ENCODE measurements at places on chromosomes 16 and 17.

DNA sequence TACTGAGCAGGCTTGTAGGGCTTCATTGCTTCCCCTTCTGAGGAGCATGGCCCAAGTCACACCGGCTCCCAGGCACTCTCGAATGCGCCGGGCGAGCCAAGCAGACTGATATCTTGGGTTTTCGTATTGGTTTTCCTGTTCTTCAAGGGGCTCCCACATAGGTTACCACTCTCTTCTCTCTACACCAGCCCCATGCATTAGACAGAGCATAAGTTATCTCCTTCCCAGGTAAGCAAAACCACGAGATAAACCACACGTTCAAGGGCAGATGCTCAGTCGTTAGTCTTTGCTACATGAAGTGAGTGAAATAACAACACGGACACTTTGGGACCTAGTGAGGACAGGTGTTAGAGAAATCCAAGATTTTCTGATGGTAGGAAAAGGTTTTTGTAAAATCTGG lies 211.2 kb downstream of the ABCC12 start:
- no peak for DNase-seq
- H3K36me3 ChIP-seq, result no peaks in the 10 kb centered on the region
- H3K4me1 ChIP-seq, result no peaks in the 10 kb centered on the region
- H3K27ac ChIP-seq, result no peak overlapping the region
- no peak overlapping the region for H3K4me3 ChIP-seq
- H3K27me3 ChIP-seq, result peaks cover 31% of the 10 kb centered on the region

GRCh38 chr17:40168262-40168832 lies 8.9 kb upstream of the RAPGEFL1 start:
- peak overlapping the region; percentile 35 for H3K27ac ChIP-seq
- H3K36me3 ChIP-seq, result peaks cover 67% of the 10 kb centered on the region
- peaks cover 10% of the 10 kb centered on the region for H3K4me1 ChIP-seq
- H3K4me3 ChIP-seq, result no peak overlapping the region
- H3K27me3 ChIP-seq, result no peaks in the 10 kb centered on the region
- DNase-seq, result no peak

DNA sequence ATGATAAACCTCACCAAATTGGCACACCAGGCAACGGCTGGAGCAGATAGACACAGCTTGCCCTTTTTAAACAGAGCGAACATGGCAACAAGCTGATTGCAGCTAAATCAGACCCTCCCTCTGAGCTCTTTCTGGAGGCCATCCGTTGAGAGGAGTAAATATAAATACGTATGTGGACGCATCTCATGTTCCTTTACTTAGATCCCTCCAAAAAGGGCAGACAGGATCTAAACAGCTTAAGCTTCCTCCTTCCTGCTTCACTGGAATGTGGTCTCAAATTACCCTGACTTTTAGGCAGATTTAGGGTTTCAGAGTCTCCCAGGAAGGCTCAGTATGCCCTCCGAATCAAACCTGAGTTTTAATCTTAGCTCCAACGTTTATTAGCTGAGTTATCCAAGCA lies 204.7 kb upstream of the GOT2 start:
- H3K27ac ChIP-seq, result no peak overlapping the region
- DNase-seq, result no peak
- H3K27me3 ChIP-seq, result no peaks in the 10 kb centered on the region
- no peaks in the 10 kb centered on the region for H3K36me3 ChIP-seq
- H3K4me3 ChIP-seq, result no peak overlapping the region
- H3K4me1 ChIP-seq, result no peaks in the 10 kb centered on the region

- H3K27ac ChIP-seq, result peak overlapping the region; percentile 16
- peaks cover 5% of the 10 kb centered on the region for H3K36me3 ChIP-seq
- peaks cover 32% of the 10 kb centered on the region for H3K4me1 ChIP-seq
- no peaks in the 10 kb centered on the region for H3K27me3 ChIP-seq
- H3K4me3 ChIP-seq, result no peak overlapping the region
These were observed 155.7 kb downstream of the SOCS1 start for GRCh38 chr16:11100239-11100750.

DNA sequence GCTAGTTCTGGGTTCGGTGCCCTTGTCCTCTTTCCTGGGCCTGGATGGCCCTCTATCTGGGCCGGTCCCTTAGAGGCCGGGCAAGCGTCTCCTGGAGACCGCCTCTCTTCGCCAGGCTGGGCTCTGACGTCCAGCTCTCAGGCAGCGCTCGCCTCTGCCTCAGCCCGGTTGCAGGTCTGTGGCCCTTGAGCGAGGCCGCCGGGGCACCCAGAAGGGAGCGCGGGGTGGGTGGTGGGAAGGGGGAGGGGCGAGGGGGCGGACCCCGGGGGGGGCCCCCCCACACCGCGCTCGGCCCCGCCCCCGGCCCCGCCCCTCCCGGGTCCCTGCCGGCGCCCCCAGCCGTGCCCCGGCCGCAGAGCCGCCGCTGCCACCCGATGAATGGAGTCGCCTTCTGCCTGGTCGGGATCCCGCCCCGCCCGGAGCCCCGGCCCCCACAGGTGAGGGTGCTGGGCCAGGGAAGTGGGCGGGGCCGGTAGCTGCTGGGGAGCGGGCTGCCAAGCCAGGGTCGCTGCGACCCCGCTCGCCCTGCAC lies at the start of gene ARHGAP23:
Gene ARHGAP23 (plus strand): TSS at position 353 of the 531 bp plus-strand sequence. CDS start 22 bp downstream, at position 375.
- H3K4me1 ChIP-seq, result peaks cover 7% of the 10 kb centered on the region
- peak within 1 kb of the TSS; percentile 67 for H3K4me3 ChIP-seq
- H3K27ac ChIP-seq, result no peak within 1 kb of the TSS
- peaks cover 27% of the 10 kb centered on the region for H3K27me3 ChIP-seq
- peaks cover 1% of the 10 kb centered on the region for H3K36me3 ChIP-seq

DNA sequence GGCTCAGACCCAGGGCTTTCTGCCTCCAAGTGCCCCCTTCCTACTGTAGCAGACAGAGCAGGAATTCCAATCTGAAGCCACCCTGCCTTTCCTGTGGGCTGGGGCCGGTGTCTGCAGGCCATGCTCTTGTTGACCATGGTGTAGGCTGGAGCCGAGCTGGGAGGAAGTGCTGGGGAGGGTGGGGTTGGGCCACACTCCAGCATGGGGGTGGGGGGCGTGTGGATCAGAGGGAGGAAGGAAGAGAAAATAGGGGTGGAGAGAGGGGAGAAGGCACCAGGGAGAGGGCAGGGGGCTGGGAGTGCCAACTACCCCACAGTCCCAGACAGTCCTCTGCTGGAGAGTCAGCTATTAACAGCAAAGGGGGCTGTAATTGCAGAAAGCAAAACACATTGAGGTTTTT lies 54.3 kb upstream of the JPH3 start:
- H3K4me3 ChIP-seq, result no peak overlapping the region
- no peaks in the 10 kb centered on the region for H3K4me1 ChIP-seq
- peaks cover 5% of the 10 kb centered on the region for H3K36me3 ChIP-seq
- H3K27ac ChIP-seq, result no peak overlapping the region

GRCh38 chr17:58249270-58250133 lies 11.1 kb downstream of the LPO start:
- peak overlapping the region; percentile 74 for H3K4me3 ChIP-seq
- DNase-seq, result peak; percentile 75
- H3K27me3 ChIP-seq, result peaks cover 14% of the 10 kb centered on the region
- peaks cover 2% of the 10 kb centered on the region for H3K36me3 ChIP-seq

DNA sequence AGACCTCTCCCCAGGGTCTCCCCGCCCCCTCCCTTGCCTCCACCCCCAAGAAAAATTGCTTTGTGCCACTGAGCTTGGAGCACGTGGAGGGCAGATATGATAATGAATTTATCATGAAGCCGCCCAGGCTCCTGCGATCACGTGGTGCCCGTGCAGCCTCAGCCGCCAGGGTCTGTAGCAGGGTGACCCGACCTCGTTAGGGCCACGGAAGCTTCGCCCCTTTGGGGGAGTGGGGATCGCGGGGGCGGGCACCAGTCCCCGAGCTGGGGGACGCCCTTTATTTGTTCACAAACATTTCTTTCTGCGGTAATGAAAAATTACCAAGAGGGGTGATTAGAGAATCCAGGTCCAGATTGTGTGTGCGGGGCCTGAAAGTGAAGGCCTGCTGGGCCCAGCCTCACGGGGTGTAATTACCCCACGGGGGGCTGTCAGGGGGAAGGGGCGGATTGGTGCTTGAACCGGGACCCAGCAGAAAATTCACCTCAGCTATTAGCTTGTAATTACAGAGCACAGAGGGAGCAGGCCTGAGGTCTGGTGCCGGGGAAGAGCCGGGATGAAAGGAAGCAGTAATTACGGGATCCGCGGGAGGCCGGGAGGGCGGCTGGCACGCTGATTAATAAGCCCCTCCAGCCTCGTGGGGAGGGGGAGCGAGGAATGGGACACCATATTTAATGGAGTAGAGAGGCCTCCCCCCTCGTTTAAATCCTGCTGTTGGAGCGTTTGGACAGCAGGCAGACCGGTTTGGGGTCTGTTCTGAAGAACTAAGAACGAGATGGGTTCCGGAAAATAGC lies 13.3 kb downstream of the GSE1 start:
- peak overlapping the region; percentile 89 for H3K27ac ChIP-seq
- DNase-seq, result no peak
- H3K4me1 ChIP-seq, result peaks cover 57% of the 10 kb centered on the region

DNA sequence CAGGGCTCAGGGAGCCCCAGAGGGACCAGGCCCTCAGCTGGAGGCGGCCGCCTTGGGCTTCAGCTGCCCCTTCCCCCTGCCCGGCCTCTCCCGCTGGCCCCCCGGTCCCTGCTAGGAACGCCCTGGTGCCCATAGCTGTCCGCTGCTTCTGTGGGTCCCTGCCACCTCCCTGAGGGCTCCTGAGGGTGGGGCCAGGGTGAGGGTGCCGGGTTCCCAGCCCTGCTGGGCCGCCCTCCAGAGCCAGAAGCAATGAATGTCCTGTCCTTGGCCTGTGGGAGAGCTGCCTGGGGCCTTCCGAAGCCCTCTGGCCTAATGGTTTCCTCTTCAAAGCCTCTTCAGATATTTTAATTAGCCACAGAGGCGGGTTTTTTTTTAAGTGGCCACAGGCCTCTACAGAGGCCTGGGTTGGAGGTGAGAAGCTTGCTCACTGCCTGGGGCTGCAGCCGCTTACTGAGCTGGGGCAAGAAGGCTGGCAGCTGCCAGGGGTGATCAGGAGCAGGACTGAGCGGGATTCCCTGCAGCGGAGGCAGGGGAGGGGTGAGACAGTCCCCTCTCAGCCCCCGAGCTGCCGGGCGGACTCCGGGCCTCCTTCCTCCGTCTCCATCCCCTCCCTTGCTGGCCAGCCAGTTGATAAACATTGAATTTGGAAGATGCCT lies 9.9 kb downstream of the CENPX start:
- H3K36me3 ChIP-seq, result no peaks in the 10 kb centered on the region
- no peaks in the 10 kb centered on the region for H3K27me3 ChIP-seq
- no peaks in the 10 kb centered on the region for H3K4me1 ChIP-seq
- H3K4me3 ChIP-seq, result no peak overlapping the region

GRCh38 chr17:45251931-45252330 lies 10.0 kb downstream of the SPATA32 start:
- H3K36me3 ChIP-seq, result peaks cover 33% of the 10 kb centered on the region
- H3K4me3 ChIP-seq, result no peak overlapping the region
- no peak overlapping the region for H3K27ac ChIP-seq
- DNase-seq, result no peak
- peaks cover 47% of the 10 kb centered on the region for H3K4me1 ChIP-seq

DNA sequence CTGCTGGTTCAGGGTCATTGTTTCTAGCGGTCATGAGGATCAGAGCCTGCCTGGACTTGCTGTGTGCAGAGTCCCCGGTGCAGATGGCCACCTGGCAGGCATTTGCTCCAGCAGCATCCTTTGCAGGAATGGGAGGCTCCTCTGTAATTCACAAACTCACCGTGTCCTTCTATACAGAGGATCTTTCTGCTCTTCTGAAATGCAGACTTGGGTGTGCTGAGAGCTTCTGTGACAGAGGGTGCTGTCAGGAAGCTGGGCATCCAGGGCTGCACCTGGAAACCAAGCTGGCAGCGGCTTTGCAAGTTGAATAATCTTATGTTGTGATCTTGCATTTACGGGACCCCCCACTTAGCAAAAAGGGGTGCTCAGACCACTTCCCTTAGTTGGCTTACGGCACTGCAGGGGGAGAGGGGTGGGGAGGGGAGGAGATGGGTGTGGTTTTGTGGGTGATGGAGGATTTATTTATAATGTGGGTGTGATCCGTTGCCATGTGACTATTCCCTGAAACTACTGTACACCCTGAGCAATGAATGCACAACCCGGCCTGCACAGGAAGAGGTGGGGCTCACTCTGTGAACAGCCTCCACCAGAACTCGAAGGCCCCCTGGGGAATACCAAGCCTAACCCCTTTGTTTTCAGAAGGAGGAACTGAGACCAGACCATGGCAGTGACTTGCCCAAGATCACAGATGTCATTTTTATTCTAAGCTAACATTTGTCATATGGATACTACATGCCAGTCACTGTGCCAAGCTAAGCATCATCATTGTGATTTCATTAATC lies 178.3 kb downstream of the PRKCB start:
- H3K4me3 ChIP-seq, result peak overlapping the region; percentile 66
- H3K27ac ChIP-seq, result peak overlapping the region; percentile 76
- peaks cover 22% of the 10 kb centered on the region for H3K36me3 ChIP-seq
- H3K4me1 ChIP-seq, result peaks cover 71% of the 10 kb centered on the region
- no peaks in the 10 kb centered on the region for H3K27me3 ChIP-seq
- peak; percentile 59 for DNase-seq

DNA sequence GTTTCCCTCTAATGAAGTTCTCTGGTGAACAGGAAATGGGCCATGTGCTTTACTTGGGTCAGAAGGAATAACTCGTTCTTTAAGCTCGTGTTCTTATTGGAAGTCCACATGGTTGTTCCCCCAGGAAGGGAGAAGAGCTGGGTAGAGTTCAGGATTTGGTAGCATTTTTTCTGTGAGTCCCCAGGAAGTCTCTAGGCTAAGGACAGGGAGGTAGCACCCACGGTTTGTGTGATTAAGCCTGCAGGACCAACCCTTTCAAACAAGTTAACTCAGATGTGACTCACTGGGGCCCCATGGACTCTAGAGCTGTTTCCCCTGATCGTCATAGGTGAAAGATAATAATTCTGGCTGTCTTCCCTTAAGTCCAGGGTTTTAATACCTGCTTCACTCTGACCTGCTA lies 16.4 kb downstream of the SAP30BP start:
- DNase-seq, result no peak
- no peaks in the 10 kb centered on the region for H3K27me3 ChIP-seq
- peaks cover 42% of the 10 kb centered on the region for H3K4me1 ChIP-seq
- H3K4me3 ChIP-seq, result no peak overlapping the region

- H3K36me3 ChIP-seq, result no peaks in the 10 kb centered on the region
- no peaks in the 10 kb centered on the region for H3K4me1 ChIP-seq
- H3K4me3 ChIP-seq, result no peak overlapping the region
- no peak overlapping the region for H3K27ac ChIP-seq
- peaks cover 21% of the 10 kb centered on the region for H3K27me3 ChIP-seq
These were observed 11.1 kb downstream of the TRPV3 start for GRCh38 chr17:3546521-3546920.

- H3K4me1 ChIP-seq, result no peaks in the 10 kb centered on the region
- H3K27me3 ChIP-seq, result peaks cover 11% of the 10 kb centered on the region
- no peak overlapping the region for H3K4me3 ChIP-seq
- no peak overlapping the region for H3K27ac ChIP-seq
These were observed 341.7 kb downstream of the C16orf95 start for GRCh38 chr16:86975445-86975844.
